Amniotic stem cell (primary cell): ENCODE measurements at places on chromosomes 4 and X.

DNA sequence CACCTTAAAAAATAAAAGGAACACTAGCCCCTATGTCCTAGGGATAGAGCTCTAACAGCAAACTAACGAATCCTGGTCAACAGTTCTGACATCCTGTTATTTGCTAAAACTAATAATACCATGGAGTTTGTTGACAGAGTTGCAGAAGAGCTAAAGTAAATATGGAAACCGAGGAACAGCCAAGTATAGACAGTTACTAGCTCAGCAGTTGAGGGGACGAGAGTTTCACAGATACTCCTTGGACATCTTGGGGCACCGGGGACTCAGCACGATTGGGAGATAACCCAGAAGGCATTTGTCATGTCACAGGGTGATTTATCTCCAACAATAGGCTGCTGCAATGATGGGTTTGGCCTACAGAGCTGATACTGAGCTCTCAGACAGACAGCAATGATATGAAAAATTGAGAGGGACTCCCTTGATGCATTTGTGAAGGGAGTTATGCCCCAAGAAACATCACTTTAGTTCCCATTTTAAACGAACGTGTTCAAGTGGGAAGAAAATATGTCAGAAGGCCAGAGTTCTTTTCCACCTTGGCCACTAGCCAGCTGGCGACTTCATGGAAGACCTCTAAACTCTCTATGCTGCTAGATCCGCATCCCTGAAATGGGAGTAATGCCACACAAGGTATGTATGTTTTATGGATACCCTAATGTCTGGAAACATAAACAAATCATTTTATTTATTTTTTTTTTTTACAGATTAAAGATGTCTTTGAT is 48.6 kb downstream of the TSC22D3 start:
- no peak for DNase-seq

GRCh38 chrX:124827258-124827845 is 481.0 kb downstream of the SH2D1A start:
- no peak for DNase-seq

DNA sequence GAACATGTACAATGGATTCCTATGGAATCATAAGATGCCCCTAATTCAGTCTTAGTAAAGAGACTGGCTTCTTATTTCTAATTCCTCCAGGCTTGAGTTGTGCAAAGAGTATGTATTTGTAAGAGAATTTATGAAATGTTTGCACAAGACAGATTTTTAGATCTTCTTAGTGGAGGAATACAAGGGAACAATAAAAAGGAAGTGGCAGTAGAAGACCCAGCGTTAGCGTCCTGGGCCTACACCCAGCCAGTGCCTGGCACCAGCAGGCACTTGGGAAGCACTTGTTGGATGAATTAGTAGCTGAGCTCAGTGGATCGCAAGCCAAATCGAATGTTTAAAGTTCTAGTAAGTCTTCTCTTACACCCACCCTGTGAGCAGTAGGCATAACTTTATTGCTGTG is 157.4 kb downstream of the PTTG2 start:
- no peak for DNase-seq

- DNase-seq: no peak
Observed at GRCh38 chrX:7926914-7927258, 327 bp downstream of the PNPLA4 start.

DNA sequence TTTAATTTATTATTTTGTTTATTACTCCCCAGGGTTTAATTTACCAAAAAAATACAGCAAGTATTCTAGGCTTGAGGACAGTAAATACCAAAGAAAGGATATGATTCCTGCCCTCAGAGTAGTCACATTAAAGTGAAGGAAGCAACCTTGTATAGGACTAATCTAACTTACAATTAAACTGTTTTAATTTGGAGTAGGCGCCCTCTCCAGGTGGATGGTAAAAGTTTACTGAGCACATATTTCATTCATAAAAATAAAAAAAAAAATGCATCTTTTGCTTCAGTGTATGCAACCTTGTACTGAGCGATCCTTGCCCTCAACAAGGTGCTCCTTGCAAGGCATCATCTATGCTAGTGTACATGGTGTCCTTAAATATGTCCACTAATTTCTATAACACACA is 72.0 kb upstream of the MAGEB16 start:
- DNase-seq: no peak
